M059J (cell line): ENCODE measurements at places on chromosomes 11 and 22. TPM values are rescaled to one million over a fixed set of nuclear protein-coding genes. Genes with fewer than 3 reads are reported as not detected.

GRCh38 chr22:46652081-46652846 is 32.1 kb downstream of the GRAMD4 start:
- DNase-seq: peak; percentile 9

DNA sequence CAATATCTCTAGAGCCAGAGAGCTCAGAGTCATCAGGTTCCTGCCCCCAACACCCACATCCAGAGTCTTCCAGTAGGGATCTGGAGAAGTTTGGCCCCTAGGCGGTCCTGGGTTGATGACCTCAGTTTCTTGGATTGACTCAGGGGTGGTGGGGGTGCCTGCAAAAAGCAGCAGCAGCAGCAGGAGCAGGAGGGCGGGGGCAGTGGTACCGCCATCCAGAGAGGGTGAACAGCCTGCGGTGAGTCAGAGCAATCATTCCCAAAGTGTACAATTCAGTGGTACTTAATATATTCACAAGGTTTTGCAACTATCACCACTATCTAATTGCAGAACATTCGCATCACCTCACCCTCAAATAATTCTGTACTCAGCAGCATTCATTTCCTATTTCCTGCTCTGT is 9.9 kb upstream of the SEC14L3 start:
- peak; percentile 65 for DNase-seq

DNA sequence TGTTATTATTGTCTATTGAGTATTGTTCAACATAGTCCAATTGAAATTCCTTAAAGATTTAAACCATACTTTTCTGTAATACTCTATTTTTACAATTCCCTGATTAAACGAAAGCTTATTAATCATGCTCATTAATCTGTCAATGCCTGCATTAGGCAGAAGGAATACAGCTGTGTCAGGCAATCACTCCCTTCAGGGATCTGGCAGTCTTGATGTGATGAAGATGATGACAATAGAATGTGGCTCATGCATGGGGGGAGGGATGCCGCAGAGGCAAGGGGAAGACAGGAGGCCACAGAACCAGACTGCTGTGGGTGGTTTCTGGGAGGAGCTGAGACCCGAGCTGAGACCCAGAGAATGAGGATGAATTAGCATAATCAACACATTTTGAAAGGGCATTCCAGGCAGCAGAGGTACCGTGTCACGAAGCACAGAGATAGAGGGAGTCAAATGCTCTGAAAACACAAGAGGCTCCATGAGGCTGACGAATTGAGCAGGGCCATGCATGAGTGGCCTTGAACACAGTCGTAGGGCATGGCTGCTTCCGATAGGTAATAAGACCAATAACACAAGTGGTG is 1075.5 kb downstream of the OPCML start:
- DNase-seq: no peak

DNA sequence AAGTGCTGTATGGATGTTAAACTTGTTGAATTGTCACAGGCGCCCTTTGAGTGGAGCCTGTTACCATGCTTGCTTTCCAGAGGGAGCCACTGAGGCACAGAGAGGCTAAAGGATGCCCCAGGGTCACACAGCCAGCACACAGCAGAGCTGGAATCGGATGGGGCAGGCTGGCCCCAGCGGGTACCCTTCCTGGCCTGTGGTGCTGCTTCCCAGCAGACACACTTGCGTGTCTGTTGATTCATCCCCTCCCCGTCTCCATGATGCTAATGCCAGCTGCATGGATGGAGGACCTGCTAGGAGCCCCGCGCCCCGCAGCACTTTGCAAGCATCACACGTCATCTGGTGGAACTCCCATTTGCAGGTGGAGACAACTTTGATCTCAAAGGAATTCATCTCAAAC is 52.4 kb upstream of the SHISAL1 start:
- DNase-seq: no peak

DNA sequence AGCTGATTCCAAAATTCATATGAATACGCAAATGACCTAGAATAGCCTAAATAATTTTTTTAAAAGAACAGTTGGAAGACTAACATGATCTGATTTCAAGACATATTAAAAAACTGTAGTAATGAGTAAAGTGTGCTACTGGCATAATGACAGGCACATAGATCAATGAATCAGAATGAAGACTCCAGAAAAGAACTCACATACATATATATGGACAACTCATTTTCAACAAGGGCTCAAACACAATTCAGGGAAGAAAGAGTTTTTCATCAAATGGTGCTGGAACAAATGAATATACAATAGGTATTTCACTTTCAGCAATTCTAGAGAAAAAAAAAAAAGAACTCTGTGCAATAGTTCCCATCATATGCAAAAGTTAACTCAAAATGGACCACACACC is 33.7 kb downstream of the BTBD10 start:
- no peak for DNase-seq

The ESAM gene
- 0.74 and 0.99 TPM in 2 replicates for total RNA-seq
